GM23248 (cell line): ENCODE measurements at places on chromosomes 3 and 15. TPM values are rescaled to one million over a fixed set of nuclear protein-coding genes. Genes with fewer than 3 reads are reported as not detected.

Gene KBTBD13
- total RNA-seq: not detected in 2 replicates

Gene MANF
- total RNA-seq: 60.1 and 61.2 TPM in 2 replicates

Gene C2CD4A
- total RNA-seq: not detected in 2 replicates

Gene ANKRD63
- total RNA-seq: not detected in 2 replicates

Gene TGM5
- total RNA-seq: not detected in 2 replicates

Gene PXK
- total RNA-seq: 30.7 and 33.8 TPM in 2 replicates

Gene DLG1
- 45.9 and 63.0 TPM in 2 replicates for total RNA-seq

Gene SCN5A
- 0.13 TPM in 1 of 2 replicates, not detected in the other for total RNA-seq

Gene CAPN3
- 5.7 and 8.6 TPM in 2 replicates for total RNA-seq
